D341Med (cell line): ENCODE measurements at places on chromosomes 11 and 22.
A peak's percentile ranks its signal among the peaks of the same experiment; 100 is the strongest.

- no peak for DNase-seq
These were observed 21.0 kb downstream of the PPIL2 start for GRCh38 chr22:21686634-21687393.

- DNase-seq = no peak
These were observed 17.5 kb upstream of the TMPRSS4 start for GRCh38 chr11:118059246-118059940.

DNA sequence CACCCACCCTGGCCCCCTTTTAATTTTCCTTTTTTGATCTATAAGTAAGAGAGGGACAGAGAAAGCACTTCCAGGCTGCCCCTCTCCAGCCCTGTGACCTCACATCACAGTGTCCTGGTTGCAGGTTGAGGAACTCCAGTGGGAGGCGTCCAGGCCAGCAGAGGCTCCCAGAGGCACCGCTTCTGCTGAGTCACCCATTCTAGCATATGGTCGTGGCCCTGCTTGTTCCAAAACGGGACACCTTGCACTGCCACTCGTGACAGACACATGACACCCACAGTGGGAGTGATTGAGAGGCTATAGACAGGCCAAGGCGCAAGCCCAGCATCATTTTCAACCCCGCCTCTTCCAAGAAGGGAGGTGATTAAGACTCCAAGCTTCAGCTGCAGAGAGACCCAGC lies 16.0 kb upstream of the TMPRSS4 start:
- DNase-seq = no peak

GRCh38 chr11:121374286-121374985 lies 77.7 kb upstream of the SORL1 start:
- DNase-seq = no peak

GRCh38 chr11:9313648-9314290 lies 624 bp downstream of the TMEM41B start:
- peak; percentile 70 for DNase-seq

GRCh38 chr11:102729849-102730815 lies 5.4 kb upstream of the MMP8 start:
- DNase-seq = no peak

- no peak for DNase-seq
These were observed 212.3 kb upstream of the ZBED5 start for GRCh38 chr11:11069841-11070835.

GRCh38 chr11:78698612-78699011 lies 123.9 kb upstream of the NARS2 start:
- DNase-seq = no peak

GRCh38 chr11:64757549-64758329 lies 2.0 kb downstream of the PYGM start:
- DNase-seq = peak; percentile 22

- no peak for DNase-seq
These were observed 37.0 kb downstream of the B3GAT1 start for GRCh38 chr11:134374891-134375550.

DNA sequence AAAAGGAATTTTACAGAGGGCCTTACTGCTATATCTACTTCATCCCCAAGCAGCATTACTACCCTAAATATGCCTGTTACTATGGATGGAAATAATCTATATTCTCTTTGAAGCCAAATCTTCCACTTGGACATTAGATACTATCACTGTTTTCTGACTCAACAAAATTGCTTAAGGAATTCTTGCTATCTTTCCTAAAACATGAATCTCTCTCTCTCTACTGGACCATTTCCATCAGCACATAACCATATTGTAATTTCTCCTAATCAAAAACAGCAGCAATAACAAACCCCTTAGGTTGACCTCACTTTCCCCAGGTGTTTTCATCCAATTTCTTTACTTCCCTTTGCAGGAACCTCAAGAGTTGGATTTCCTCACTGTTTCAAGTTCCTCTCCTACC lies 67.9 kb upstream of the BLID start:
- no peak for DNase-seq

GRCh38 chr11:103851166-103851651 lies 185.2 kb upstream of the DDI1 start:
- no peak for DNase-seq
